ENCODE measurements at places on chromosomes 12 and 14.

GRCh38 chr12:61821381-61821780 is 438.8 kb upstream of the USP15 start:
- no peaks in the 10 kb centered on the region for H3K4me1 ChIP-seq
- H3K27me3 ChIP-seq, result no peaks in the 10 kb centered on the region
- H3K27ac ChIP-seq, result no peak overlapping the region
- H3K4me3 ChIP-seq, result no peak overlapping the region
- DNase-seq, result no peak
- H3K36me3 ChIP-seq, result no peaks in the 10 kb centered on the region

GRCh38 chr14:91997492-91997891 is 42.4 kb downstream of the TRIP11 start:
- H3K4me1 ChIP-seq, result no peaks in the 10 kb centered on the region
- H3K27me3 ChIP-seq, result no peaks in the 10 kb centered on the region
- H3K27ac ChIP-seq, result no peak overlapping the region
- no peak for DNase-seq
- H3K36me3 ChIP-seq, result no peaks in the 10 kb centered on the region

DNA sequence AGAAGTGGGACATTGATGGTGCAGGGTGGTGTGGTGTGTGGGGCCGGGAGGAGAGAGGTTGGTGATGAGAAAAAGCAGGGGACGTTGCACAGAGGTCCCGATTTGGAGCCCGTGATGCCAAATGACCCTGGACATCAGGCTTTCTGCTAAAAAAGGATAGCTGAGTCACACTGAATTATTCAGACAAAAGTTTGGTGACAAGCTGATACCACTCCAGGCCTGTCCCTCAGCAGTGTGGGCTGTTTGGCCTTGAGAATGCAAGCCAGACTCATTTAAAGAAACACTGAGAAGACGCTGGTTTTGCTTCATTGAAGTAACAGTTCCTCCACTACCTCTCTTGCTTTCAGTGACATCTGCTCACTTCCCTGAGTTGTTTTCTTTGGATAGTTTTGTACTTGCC is 262.1 kb upstream of the PWP1 start:
- no peaks in the 10 kb centered on the region for H3K4me1 ChIP-seq
- no peak overlapping the region for H3K27ac ChIP-seq
- H3K4me3 ChIP-seq, result no peak overlapping the region
- H3K36me3 ChIP-seq, result no peaks in the 10 kb centered on the region
- no peak for DNase-seq

DNA sequence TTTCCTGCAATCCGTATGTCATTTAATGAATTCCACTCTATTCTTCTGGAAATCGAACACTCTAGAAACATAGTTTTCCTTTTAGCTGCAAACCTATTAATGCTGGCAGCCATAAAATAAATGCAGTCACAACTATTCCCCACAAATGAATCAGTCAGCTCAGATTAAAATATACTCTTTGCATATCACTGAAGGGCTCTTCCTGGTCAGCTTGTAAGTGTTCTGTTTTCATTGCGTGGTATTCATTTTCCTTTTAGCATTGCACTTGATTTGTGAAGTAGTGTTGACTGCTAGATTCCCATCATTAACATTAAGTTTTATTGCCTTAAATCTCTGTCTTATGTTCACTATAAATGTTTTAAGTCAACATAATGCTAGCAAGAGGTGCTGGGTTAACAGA is 685.9 kb downstream of the DIO2 start:
- no peaks in the 10 kb centered on the region for H3K27me3 ChIP-seq
- H3K4me3 ChIP-seq, result no peak overlapping the region
- no peaks in the 10 kb centered on the region for H3K4me1 ChIP-seq

GRCh38 chr12:121030576-121031212 is 8.4 kb downstream of the OASL start:
- H3K27ac ChIP-seq, result no peak overlapping the region
- DNase-seq, result no peak
- H3K4me1 ChIP-seq, result no peaks in the 10 kb centered on the region
- H3K36me3 ChIP-seq, result no peaks in the 10 kb centered on the region
- no peak overlapping the region for H3K4me3 ChIP-seq

DNA sequence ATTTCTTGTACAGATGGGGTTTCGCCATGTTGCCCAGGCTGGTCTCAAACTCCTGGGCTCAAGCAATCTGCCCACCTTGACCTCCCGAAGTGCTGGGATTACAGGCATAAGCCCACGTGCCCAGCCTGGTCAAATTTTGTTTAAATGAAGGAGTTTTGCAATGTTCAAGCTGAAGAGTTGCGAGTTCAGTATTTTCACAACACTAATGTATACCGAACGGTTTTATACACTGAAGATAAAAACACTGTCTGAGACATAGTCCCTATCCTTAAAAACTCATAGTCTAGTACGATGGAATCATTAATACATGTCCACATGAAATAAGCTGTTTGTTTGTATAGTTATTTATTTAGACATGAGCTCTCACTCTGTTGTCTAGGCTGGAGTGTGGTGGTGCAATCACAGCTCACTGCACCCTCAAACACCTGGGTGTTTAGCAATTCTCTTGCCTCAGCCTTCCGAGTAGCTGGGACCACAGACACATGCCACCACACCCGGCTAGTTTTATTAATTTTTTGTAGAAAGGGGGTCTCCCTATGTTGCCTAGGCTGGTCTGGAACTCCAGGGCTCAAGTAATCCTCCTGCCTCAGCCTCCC is 15.4 kb downstream of the TRAPPC6B start:
- H3K4me1 ChIP-seq, result no peaks in the 10 kb centered on the region
- no peak for DNase-seq
- no peak overlapping the region for H3K27ac ChIP-seq
- no peaks in the 10 kb centered on the region for H3K36me3 ChIP-seq

- no peaks in the 10 kb centered on the region for H3K36me3 ChIP-seq
- no peaks in the 10 kb centered on the region for H3K4me1 ChIP-seq
- no peaks in the 10 kb centered on the region for H3K27me3 ChIP-seq
- no peak for DNase-seq
Measured at GRCh38 chr14:55973285-55973800, 144.9 kb upstream of the PELI2 start.

- H3K27me3 ChIP-seq, result no peaks in the 10 kb centered on the region
- no peak for DNase-seq
- no peaks in the 10 kb centered on the region for H3K4me1 ChIP-seq
- no peaks in the 10 kb centered on the region for H3K36me3 ChIP-seq
- H3K4me3 ChIP-seq, result no peak overlapping the region
Measured at GRCh38 chr12:29961231-29961630, 177.5 kb upstream of the TMTC1 start.

GRCh38 chr14:36317650-36318049 is 2.8 kb downstream of the MBIP start:
- no peaks in the 10 kb centered on the region for H3K36me3 ChIP-seq
- no peak for DNase-seq
- H3K4me1 ChIP-seq, result no peaks in the 10 kb centered on the region
- H3K4me3 ChIP-seq, result no peak overlapping the region

DNA sequence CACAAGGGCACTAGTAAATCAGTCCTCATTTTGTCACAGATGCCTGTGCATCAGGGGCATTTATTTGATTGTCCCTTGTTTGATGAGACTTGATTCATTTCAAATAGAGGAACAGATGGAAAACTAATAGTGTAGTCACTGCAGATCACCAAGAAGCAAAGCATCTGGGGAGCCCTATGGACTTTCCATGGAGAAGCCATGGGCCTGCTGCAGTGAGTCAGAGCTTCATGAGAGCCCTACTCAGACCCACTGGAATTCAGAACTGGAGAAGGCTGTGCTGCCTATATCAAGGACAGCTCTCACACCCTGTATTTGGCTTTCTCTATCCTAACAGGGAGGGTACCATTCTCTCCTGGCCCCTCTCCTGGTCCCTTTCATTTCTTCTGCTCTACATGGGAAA is 126.2 kb downstream of the GRIP1 start:
- DNase-seq, result no peak
- H3K4me1 ChIP-seq, result no peaks in the 10 kb centered on the region
- no peaks in the 10 kb centered on the region for H3K27me3 ChIP-seq
- H3K4me3 ChIP-seq, result no peak overlapping the region

DNA sequence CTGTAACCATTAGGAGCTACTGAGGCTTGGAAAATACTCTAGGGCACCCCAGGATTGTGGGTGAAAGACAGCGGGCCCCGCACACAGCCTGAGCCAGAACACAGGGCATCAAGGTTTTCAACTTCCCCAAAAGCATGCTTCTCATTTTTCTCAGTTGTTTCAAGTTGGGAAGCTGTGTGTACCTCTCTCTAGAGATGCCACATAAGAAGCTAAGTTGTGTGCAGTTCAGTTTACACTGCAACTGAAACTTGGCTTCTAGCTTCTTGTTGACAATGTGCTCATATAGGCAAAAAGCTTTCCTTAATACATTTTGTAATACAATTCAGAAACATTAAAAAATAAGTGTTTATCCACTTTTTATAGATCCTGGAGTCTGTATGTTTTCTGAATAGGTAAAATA is 88.1 kb upstream of the PTPRR start:
- no peak overlapping the region for H3K4me3 ChIP-seq
- DNase-seq, result no peak
- no peaks in the 10 kb centered on the region for H3K27me3 ChIP-seq
- no peaks in the 10 kb centered on the region for H3K36me3 ChIP-seq

- DNase-seq, result no peak
- no peaks in the 10 kb centered on the region for H3K27me3 ChIP-seq
- H3K4me1 ChIP-seq, result no peaks in the 10 kb centered on the region
- no peak overlapping the region for H3K4me3 ChIP-seq
- no peaks in the 10 kb centered on the region for H3K36me3 ChIP-seq
Measured at GRCh38 chr12:84463741-84464495, 448.7 kb downstream of the SLC6A15 start.

DNA sequence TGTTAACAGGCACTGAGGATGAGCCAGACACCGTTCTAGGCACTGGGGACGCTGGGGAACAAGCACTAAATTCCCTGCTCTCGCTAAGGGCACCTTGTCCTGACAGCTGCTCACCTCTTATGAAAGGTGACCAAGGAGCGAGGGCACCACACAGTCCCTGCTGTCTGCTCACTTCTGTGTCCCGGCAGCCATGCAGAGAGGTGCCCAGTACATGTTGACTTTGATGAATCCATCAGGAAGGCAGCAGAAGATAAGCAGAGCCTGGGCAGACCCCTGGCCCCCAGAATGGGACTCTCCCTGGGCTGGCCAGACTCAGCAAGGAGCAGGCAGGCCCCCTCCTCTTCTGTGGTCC is 14.1 kb downstream of the C14orf132 start:
- H3K4me3 ChIP-seq, result no peak overlapping the region
- no peaks in the 10 kb centered on the region for H3K36me3 ChIP-seq
- H3K4me1 ChIP-seq, result no peaks in the 10 kb centered on the region
- no peak overlapping the region for H3K27ac ChIP-seq
- H3K27me3 ChIP-seq, result no peaks in the 10 kb centered on the region

- H3K27me3 ChIP-seq, result no peaks in the 10 kb centered on the region
- H3K36me3 ChIP-seq, result no peaks in the 10 kb centered on the region
- H3K27ac ChIP-seq, result no peak overlapping the region
- DNase-seq, result no peak
- H3K4me3 ChIP-seq, result no peak overlapping the region
Measured at GRCh38 chr14:49919825-49920659, 27.2 kb downstream of the ARF6 start.

- H3K27me3 ChIP-seq, result no peaks in the 10 kb centered on the region
- H3K4me1 ChIP-seq, result peaks cover 6% of the 10 kb centered on the region
- no peak overlapping the region for H3K4me3 ChIP-seq
- DNase-seq, result no peak
- H3K36me3 ChIP-seq, result no peaks in the 10 kb centered on the region
Measured at GRCh38 chr12:124694846-124695497, 127.6 kb upstream of the NCOR2 start.

DNA sequence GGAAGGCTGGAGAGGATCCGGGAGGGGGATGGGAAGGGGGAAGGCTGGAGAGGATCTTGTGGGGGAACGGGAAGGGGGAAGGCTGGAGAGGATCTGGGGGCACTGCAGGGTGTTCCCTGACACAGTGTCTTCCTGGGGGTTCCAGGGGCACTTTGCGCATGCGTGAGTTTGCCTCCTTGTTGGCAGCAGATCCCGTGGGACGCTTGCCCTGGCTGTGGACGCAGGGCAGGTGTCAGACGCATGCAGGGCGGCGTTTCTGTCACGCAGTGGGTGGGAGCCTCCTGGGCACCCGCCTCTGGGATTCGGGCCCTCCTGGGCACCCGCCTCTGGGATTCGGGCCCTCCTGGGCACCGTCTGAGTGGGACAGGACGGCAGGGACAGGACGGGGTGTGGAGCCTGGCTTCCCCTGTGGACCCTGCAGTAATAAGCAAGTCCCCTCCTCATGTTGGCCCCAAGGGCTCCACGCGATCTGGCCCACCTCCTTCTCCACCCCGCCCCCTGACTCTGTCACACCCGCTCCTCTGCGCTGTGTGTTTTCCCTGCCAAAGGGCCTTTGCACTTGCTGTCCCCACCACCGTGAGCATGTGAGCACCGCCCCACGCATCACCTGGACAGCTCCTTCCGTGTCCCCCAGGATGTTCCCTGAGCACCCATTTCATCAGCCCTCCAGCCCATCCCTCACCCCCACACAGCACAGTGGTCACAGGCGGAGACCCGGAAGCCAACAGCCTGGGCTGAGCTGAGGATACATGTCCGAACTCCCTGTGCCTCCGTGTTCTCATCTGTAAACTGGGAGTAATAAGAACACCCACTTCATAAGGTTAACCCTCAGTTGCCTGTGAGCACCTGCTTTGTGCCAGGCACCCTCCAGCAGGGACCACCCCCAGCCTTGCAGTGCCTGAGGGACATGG is 4.4 kb downstream of the MMP17 start:
- no peak overlapping the region for H3K4me3 ChIP-seq
- peaks cover 25% of the 10 kb centered on the region for H3K27me3 ChIP-seq
- H3K4me1 ChIP-seq, result no peaks in the 10 kb centered on the region
- no peak for DNase-seq

Measured in MM.1S (cell line).